ENCODE measurements at places on chromosomes 6 and 20.

- DNase-seq = no peak
These were observed 88.3 kb downstream of the CD24 start for GRCh38 chr6:106886081-106886843.

DNA sequence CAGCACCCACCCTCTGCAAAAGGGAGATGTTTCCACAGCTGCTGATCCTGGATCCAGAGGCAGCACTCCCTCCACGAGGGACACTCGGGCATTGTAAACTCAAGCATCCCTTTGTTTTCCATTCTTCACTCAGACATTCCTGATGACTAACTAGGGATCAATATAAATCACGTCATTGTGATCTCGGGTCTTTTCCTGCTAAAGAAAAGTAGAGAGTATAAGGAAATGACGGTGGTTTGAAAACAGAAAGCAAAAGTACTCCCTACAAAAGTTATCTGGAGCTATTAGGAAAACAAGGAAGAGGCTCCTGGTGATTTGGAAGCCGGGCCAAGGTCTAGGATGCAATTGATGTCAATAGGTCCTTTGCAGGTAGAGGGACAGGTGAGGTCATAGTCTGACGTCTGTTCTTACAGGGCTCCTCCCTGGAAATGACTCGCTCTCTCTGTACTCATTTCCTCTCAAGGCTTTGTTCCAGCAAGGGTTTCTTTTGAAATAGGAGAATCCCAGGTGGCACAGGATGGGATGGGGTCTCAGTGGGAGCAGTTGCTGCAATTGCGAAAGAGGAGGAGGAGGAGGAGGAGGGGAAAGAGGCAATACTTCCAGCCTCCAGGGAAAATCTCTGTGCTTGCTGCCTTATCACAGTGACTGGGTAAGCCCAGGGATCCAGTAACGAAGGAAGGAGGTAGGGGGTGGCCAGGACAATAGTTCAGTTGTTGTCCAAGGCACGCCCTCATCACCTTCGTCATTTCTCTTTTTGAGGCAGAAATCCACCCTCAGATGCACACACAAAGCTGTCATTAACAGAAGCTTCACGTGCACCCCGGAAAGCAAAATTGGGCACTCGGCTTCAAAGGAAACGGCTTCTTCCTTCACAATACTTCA is 222.8 kb downstream of the LY86 start:
- peak; percentile 11 for DNase-seq

DNA sequence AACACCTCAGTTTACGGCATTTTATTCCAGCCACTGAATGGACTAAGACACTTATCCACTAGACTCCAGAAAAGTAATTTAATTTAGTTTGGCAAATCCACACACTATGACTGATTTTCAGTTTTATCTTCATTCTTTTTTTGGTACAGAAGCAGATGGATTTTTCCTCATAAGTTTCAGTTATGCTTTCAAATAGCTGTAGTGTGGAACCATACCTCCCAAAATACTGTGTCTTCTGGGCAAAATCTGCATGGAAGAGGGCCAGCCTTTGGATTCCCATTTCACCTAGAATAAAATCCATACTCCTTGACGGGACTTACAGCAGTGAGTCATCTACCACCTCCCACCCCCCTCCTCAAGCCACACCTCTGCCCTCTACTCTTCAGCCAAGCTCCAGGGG is 43.0 kb downstream of the GSTA2 start:
- no peak for DNase-seq

DNA sequence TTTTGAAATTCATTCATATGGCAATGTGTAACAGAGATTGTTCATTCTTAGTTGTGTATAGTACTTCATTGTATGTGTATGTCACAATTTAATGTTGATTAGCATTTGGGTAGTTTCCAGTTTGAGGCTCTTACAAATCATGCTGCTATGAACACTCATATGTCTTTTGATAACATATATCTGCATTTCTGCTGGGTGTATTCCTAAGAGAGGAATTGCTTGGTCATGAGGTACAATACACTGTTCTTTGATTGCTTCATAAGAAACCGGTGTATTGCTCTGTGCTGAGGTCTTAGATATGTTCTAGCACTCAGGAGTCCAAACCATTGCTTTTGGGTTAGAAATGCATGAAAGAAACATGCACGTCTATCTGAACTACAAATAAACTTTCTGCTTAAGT is 492.9 kb upstream of the JAG1 start:
- DNase-seq = no peak

DNA sequence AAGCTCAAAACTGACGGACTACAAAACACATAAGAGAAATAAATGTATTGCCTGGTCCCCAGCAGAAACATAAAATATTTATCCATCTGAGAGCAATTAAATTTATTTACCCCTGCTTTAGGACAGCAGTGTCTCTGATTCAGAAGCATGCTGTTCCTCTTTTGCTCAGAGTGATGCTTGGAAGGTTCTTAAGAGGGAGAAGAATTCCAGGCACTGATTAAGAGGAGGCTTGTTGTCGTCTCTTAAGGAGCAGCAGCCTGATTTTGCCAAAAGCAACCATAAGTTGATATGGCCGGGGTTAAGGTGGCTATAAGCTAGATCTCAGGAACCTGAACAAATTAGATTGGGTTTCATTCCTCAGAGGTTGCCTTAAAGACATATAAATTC is 25.8 kb downstream of the CAP2 start:
- DNase-seq = no peak

- peak; percentile 67 for DNase-seq
These were observed 144.6 kb upstream of the AGPAT4 start for GRCh38 chr6:161418463-161418945.

DNA sequence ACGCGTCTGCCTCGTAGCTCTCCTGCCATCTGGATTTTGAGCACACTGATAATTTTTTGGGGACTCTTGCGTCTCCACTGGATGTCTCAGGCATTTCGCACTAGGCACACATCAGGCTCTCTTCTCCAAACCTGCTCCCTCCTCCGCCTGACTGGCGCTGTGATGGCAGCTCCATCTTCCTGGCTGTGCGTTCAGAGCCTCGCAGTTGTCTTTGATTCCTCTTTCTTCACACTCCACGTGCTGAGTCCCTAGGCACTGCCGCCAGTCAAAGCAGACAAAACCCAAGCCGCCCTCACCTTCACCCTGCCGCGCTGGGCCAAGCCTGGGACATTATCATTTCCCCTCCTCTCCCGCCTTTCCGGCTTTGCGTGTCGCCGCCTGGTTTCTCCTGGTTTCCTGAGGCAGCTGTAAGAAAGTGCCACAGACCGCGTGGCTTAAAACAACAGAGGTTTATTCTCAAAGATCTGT is 778 bp downstream of the PSMG4 start:
- DNase-seq = no peak

DNA sequence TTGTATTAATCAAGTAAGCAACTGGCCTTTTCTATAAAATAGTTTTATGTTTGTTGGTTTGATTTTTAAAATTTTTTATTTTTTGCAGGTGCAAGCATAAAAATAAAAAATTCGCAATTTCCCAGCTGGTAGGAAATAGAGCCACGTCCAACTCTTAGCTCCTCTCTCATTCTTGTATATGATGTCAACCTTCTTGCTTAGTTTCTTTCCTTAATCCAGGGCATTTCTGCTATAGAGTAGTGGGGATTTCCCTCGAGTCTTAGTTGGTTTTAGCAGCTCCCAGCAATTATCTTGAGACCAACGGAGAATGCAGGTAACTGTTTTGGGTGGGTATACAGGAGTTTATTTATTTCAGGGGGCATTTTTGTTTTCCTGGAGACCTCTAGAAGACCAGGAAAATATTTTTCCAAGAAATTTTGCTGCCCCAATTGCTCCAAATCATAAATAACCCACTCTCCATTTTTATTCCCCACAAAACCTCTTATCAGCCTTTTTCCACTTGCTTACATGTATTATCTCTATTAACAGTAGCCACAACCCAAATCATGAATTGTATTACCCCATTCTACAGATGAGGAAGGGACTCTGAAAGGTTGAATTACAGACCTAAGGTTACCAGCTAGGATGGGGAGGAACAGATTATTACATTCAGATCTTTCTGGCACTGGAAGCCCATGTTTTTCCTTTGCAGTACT is 18.4 kb downstream of the PHACTR2 start:
- DNase-seq = no peak
